Activated naive CD4-positive, alpha-beta T cell treated with Interleukin-2 at 50 U/mL for 16 hours (primary cell): ENCODE measurements at places on chromosomes 5 and 9.

DNA sequence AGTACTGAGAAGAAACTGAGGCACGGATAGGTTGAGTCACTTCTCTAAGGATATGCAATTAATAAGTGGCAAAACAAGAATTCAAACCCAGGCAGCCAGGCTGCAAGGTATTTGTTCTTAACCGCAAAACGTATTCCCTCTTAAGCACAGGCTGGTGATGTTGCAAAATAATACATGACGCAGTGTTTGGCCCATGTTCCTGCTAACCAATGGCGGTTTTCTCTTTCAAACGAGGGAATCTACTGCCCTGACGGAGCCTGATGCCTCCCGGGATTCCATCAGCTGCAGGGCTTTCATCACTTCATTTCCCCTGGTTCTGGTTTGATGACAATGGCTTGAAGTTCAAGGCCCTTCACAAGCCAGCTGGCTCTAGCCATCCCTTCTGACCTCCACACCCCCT, 154.8 kb downstream of the SLIT3 start:
- no peak for DNase-seq

- DNase-seq: peak; percentile 62
Observed at GRCh38 chr5:91225848-91226686, 157.1 kb downstream of the ARRDC3 start.

- DNase-seq: peak; percentile 86
Observed at GRCh38 chr5:138459311-138459933, 5.9 kb upstream of the EGR1 start.

DNA sequence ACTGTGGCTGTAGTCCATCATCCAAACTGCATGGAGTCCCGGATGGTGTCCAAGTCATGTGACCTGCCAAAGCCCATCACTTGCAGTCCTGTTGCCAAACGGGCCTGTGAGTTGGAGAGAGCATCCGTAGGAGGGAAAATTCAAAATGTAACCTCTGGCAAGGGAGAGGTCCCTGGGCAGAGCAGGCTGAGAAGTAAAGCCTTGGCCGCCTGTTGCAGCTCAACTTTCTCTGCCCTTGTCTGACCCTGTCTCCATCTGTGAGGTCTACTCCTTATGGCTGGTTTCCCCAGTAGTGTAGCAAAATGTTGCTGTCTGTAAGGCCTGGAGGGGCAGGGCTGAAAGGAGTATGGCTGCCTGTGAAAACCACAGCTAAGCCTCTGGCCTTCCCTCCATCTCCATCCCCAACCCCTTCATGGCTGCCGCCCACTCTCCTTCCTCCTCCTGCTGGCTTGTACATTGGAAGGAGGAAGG, 163.5 kb downstream of the SEMA6A start:
- DNase-seq: no peak

DNA sequence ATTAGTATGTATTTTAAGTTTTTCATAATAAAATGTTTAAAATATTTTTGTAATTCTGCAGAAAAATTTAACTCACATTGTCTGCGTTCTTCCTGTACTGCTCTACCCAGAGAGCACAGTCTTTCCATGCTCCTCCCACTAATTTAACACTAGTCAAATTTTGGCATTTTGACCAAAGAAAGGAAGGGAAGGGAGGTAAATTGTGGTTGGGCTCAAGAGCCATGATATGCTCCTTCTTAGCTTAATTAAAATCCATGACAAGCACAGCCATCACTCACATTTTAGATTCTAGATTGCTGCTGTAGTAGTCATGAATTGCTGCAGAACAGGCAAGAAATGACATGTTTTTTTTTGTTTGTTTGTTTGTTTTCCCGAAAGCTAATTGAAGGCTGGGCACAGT, 98.4 kb downstream of the NLN start:
- no peak for DNase-seq

DNA sequence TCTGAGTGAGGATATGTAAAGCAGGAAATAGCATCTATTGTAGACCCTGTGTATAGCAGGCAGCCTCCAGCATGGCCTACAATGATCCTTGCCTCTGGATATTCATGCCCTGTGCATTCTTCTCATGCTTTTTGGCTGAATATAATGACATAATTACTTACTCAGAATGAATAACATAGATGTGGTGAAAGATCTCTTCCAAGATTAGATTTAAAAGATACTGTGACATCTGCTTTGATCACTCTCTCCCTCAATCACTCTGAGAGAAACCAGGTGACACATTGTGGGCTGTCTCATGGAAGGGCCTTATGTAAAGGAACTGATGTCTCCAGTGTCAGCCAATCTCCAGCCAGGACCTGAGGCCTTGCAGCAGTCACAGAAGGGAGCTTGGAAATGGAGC, 376.7 kb downstream of the DNAH5 start:
- no peak for DNase-seq

DNA sequence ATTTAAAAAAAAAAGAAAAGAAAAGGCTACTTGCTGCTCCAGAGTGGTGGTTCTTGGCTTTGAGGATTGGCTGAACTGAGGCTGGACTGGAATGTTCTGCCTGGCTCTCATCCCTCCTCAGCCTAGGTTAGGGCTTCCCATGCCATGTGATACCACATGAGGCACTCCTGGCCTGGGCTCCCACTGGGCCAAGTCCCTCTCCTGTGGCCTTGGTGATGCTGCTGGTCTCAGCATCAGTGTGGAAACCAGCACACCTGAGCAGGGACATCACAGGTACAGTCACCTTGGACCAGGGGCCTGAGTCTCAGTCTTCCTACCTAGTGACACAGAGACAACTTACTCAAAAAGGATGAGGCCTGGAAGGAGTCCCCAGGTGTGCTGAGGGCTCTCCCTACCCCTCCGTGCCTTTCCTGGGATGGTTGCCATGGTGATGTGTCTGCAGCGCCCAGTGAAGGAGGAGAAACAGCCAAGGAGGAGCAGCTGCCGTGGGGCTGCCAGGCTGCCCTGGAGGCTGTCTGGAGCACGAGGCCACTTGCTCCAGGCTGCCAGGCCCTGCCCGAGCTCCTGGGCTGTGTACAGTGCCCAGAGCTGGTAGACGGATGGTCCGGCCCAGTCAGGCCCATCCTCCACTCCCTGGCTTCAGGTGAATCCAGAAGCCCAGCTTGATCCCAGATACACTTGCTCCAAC, 71.0 kb downstream of the WNK2 start:
- DNase-seq: no peak

- DNase-seq: no peak
Observed at GRCh38 chr5:22460189-22460588, 393.0 kb downstream of the CDH12 start.

- DNase-seq: no peak
Observed at GRCh38 chr9:91073049-91073810, 271.6 kb downstream of the SYK start.

DNA sequence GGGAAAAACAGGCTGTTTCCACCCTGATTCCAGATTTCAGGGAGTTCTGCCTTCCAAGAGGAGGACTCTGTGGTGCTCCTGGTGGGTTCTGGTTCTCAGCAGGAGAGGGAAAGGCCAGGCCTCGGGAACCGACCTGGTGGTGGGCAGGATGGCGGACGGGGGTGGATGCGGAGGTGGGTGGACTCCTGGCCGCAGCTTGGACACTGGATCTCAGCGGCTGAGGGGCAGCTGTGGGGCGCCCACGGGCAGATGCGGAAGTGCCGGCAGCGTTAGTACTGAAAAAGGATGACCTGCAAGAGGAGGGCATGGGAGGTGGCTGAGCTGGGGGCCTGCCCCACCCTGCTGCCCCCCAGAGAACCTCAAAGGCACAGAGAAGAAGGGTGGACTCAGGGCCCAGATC, 24.3 kb downstream of the LHX6 start:
- no peak for DNase-seq

DNA sequence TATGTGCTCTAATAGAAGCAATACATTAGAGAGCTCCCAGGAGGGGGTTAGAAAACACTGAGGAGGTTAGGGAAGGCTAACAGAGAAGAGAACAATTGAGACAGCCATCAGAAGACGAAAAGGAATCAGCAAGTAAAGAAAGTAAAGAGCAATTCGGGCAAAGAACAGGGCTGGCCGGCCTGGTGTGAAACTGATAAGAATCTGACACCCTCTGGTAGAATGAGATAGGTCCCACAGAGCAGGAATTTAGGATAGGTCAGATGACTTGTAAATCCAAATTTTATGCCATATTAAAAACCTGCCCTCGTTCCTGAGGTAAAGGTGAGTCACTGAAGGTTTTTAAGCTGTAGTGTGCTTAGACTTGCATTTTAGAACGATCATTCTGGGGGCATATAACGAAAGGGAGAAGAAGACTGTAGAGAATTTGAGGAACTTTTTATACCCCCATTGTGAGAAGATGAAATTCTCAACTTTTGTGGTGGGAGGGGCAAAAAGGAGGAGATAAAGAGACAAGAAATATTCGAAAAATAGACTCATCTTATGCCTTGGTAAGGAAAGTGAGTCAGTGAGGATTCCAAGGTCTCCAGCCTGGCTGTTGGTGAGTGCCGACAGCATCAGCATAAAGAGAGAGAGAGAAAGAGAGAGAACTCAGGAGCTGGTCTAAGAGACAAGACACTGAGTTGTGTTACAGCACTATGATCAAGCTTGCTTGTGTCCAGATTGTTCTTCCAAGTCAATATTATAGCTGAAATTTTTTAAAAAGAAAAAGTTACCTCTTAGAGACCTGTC, 51.3 kb downstream of the TMEM167A start:
- no peak for DNase-seq

GRCh38 chr9:10633785-10634184, 21.0 kb upstream of the PTPRD start:
- no peak for DNase-seq

DNA sequence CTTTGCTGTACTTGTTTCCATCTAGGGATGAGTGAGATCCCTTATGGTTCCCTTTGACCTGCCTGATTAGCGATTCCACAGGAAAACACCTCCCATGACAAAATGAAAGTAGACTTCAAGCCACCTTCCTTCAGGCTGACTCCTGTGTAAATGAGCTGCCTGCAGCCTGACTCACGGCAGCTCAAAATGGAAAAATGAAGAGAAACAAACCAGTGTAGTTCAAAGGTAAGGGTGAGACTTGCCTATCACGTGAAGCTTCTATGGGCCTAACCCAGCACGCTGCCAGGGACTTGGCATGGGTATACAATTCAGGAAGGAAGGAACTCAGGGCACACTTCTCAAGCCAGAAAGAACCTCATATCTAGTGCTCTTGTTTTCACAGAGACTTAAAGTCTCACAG, 110.1 kb upstream of the LRRTM2 start:
- DNase-seq: no peak

DNA sequence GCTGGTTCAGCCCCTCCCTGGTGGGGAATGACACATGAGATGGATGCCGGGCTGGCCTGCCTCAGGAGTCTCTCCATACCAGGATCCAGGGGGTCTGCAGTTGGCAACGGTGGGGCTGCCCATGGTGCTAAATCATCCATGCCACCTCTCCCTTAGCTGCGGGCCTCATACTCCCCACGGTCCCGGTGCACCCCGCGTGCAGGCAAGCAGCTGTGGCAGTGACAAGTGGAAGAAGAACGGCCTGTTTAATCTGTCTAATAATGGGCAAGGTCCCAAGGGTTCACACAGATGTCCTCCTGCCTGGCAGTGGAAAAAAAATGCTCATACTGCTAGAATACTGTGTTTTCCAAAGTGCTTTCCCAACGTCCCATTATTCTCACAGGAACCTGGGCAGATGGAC, 196.9 kb upstream of the PANK3 start:
- DNase-seq: no peak

GRCh38 chr9:24035816-24036215, 209.8 kb upstream of the ELAVL2 start:
- DNase-seq: no peak

DNA sequence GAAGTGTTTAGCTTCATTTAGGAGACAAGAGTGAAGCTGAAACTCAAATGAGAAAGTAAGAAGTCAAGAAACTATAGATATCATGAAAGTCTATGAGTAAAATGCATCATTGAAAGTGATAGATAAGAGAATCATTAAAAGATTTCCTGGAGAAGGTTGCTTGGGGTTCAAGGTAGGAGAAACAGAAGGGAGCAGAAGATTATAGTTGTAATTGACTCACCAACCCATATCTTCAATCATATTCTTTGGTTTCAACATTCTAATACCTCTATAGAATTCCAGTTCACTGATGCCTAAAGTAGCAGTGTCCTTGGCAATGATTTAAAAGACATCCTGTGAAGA, 365.7 kb upstream of the RIOK2 start:
- DNase-seq: no peak

GRCh38 chr5:100546001-100546400, 10.8 kb downstream of the FAM174A start:
- no peak for DNase-seq

GRCh38 chr9:33124751-33125381, 42.3 kb downstream of the B4GALT1 start:
- no peak for DNase-seq

DNA sequence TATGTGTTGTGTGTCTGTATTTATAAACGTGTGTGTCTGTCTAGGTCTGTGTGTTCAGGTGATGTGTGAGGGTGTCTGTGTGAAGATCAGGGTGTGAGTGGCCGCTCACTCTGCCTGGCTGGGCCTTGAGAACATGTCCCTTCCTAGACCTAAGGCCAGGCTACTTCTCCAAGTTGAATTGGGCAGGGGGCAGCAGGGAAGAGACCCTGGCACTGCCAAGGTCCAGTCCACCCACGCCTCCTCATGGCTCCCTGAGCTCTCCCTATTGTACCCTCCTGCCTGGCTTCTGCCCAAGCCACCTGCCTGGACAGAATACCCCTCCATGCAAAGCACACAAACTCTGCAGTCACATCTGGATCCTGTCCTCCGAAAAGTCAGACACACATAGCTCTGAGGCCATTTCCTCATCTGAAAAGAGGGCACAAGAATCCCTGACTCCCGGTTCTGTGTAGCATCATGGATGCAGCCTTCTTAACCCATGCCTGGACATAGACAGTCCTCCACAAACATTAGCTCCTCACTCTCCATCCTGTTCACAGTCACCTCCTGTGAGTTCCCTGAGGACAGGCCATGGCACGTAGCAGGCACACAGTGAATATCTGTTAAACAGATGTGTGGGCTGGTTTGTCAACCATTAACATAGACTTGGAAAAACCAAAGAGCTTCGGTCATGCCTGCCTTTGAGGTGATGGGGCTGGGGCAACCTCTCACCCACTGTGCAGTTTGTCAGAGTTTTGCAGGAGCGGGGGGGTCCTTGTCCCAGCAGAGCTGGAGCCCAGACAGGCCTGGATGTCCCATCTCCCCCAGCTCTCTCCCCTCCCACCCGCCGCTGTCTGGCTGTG, 167.8 kb upstream of the MVB12B start:
- no peak for DNase-seq
